ENCODE measurements at places on chromosomes 3 and 15.

DNA sequence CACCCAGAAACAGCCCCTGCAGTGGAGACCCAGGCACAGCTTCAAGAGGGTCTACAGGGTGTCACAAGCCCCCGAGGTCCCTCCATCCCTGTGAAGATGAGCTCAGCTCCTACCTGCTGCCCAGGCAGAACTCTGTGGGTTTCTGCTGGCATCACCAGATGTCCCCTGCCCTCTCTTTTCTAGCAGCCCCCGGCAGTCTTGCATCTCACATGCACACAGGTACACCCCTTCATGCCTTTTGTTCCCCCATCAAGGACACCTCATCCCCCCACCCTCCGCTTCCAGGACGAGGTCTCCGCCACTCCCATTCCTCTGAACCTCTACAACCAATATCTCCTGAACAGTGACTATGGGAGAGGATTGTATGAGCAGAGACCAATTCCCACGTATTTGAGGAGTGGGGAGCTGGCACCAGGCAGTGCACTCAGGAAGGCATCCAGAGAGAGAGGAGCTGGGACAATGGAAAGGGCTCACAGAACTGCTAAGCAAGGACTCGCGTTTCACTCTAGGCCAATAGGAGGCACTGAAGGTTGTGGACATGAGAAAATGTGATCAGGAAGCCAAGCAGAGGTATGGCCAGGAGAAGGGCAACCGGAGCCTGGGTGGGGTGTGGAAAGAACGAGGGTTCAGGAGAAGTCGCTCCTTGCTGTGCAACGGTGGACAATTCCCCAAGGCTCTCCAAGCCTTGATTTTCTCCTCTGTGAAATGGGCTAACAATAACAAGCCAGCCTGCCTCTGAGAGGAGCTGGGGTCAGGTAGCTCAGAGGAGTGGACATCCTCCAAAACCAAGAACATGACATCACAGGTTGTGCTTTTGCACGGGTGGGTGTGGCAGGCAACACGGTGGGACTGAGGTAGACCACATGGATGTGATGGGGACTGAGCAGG lies 115.2 kb downstream of the CHSY1 start:
- DNase-seq, result no peak

DNA sequence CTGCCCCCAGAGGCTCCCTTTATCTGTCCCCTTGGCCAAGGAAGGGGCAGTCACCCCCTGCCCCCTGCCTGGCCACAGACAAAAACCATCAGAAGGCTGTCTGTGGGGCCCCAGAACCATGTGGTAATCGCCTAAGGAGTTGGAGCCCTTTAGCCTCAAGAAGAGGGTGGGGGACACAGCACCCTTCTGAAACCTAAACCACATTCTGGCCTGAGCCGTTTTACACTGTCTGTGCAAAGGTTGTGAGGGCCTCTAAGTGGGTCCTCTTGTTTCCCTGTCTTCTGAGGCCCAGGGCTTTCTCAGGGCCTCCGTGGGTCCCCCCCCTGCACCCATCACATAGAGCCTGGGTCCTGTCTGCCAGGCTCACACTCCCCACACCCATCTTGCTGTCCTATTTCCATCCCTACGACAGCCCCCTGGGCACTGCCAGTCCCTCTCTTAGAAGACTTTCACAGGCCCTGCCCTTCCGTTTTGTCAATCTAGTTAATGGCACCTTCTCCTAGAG lies 17.9 kb upstream of the RPUSD3 start:
- no peak for DNase-seq

DNA sequence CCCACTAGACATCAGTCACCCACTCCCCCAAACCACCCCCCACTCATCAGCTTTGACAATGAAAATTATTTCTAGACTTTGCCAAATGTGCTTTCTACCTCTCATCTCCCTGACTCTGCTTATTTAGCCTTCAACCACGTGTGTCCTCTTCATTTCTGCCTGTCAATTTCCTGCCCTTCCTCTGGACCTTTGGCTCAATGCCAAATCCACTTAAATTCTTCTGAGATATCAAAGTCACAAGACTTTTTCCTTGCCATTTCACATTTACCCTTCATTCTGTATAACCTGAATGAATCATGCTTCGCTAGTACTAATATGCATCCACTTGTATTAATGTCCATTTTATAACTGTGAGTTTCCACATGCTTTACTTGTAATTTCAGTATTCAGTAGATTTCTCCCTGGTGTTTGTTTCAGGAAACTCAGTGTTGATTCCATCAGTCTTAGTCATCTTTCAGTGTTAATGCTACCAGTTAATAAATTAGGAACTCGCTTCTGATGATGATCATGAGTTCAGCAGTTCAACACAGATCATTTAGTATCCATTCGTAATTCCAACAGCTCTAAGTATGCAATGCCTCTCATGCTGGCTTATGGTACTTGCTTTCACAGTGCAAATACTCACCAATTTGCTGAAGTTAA lies 128.2 kb upstream of the OSTN start:
- DNase-seq, result no peak

DNA sequence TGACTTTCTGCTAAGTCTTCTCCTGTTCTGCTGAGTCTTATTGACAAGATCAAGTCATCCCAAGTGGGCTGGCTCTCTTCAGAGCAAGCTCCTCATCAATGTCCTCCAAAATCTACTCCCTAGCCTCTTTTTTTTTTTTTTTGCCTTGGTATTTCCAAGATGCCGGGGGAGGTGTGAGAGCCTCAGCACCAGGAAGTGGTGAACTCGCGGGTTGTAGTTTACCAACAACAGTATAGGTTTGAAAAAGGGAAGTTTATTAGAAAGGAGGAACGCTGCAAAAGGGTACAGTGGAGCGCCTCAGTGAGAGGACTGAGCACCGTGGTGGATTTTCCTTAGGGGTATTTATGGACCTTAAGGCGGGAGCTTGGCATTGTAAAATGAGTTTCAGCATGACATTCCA lies 94.3 kb upstream of the SGO1 start:
- DNase-seq, result no peak

GRCh38 chr3:72426618-72427397 lies 421.4 kb downstream of the SHQ1 start:
- DNase-seq, result no peak

- no peak for DNase-seq
These were observed 111.0 kb upstream of the TRPM1 start for GRCh38 chr15:31212326-31213080.

- DNase-seq, result no peak
These were observed 44.6 kb upstream of the CCNB2 start for GRCh38 chr15:59060348-59060747.

GRCh38 chr3:195708061-195708460 lies 12.7 kb upstream of the MUC20 start:
- DNase-seq, result no peak

DNA sequence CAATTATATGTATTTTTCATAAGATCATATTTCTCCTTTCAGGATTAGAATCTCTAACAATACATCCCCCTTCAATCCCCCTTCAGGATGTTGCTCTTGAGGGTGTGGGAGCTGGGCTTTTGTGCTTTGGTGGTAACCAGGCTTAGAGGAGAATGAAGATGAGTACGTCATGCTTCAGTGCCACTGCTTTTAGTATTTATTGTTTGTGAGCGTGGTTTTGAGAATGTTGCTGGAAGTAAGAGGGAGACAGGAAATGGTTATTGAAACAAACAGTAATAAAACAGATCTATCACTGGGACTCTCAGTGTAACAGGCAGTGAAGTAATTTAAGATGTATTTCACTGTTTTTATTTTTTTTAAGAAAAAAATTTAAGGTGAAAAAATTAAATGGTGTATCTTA lies 35.3 kb downstream of the GBE1 start:
- DNase-seq, result no peak
